ENCODE measurements at places on chromosomes 1 and 21.

DNA sequence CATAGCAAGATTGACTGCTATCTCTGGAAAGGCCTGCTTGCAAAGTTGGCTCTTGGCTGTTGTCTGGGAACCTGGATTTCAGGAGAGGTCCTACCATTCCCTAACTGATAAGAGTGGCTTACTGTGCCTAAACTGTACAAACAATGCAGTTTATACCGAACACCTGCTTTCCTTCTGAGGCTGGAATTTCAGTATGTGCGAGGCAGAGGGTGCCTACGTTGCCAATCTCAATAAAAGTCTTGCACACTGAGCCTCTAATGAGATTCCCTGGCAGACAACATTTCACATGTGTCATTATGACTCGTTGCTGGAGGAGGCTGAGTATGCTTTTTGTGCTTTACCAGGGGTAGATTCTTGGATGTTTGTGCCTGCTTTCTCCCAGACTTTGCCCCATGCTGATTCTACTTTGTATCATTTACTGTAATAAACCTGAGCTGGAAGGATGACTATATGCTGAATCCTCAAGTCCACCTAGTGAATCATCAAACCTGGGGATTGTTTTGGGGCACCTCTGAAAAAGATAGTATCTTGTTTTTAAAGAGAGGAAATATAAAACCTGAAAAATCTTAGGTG, 58.9 kb upstream of the GNG4 start:
- peak; percentile 6 for DNase-seq

GRCh38 chr1:202683029-202683428, 27.2 kb downstream of the SYT2 start:
- DNase-seq, result no peak

DNA sequence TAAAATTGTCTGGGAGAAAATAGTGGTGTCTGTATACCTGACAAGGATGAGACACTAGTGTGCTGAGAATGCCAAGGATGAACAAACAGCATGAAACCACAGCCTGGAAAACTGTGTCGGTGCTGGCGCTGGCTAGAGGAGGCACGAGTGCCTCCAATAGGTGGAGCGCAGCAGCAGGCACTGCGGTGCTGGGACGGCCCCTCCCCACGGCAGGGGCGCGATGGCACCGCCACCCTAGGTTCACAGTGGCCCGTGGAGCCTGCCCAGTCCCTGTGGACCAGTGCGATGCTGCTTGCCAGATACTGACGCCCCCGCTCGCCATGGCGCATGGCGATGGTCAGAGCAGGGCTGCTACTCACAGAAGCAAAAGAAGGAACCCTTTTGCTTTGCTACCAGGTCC, 6.8 kb downstream of the CFAP410 start:
- DNase-seq, result no peak

DNA sequence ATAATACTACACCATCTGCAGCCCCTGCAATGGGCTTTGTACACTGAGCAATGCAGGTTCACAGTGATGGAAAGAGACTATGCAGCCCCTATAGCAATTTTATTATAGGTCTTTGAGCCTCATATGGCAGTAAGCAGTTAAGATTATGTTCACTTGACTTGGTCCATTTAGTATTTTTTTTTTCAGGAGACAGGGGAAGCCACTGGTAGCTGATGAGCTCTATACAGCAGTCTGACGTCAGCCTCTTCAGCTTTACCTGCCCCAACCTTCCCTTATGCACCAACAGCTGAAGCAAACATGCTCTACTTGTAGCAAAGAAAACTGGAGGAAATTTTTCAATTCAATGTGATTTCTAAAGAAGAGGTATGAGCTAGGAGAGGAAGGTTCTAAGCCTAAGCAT, 32.2 kb downstream of the AIDA start:
- no peak for DNase-seq

GRCh38 chr1:26417111-26417759, 6.6 kb downstream of the LIN28A start:
- DNase-seq, result peak; percentile 63

- DNase-seq, result no peak
Observed at GRCh38 chr1:38915352-38915948, 26.2 kb downstream of the RHBDL2 start.

GRCh38 chr1:160685266-160685665, 26.4 kb downstream of the CD48 start:
- DNase-seq, result no peak

GRCh38 chr1:178628637-178629251, 96.3 kb upstream of the RALGPS2 start:
- DNase-seq, result no peak

GRCh38 chr1:169236880-169237279, 130.4 kb downstream of the ATP1B1 start:
- no peak for DNase-seq

- no peak for DNase-seq
Observed at GRCh38 chr1:201500670-201501120, 6.2 kb downstream of the CSRP1 start.

DNA sequence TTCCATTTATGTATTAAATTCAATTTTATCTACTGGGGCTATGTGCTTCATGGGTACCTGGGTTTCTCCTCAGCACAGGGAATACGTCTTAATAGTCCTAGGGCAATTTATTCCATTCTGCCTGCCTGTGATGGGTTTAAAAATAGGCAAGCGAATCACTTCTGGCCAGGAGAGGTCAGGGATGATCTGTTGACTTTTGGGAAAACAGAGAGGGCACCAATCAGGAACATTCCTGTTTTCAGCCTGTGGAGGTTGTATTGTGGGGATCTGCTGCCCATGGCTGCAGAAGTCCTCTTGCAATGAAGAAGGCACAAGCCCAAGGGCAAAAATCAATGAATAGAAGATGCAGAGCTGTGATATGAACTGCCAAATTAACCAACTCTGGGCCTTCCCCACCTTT, 303.1 kb downstream of the CTH start:
- no peak for DNase-seq

- DNase-seq, result no peak
Observed at GRCh38 chr1:53093451-53093754, 31.4 kb downstream of the PODN start.

- DNase-seq, result no peak
Observed at GRCh38 chr1:57309630-57310029, 114.2 kb downstream of the DAB1 start.

GRCh38 chr1:193699261-193699660, 512.8 kb upstream of the B3GALT2 start:
- no peak for DNase-seq

GRCh38 chr21:46253610-46254124, 25.1 kb upstream of the LSS start:
- no peak for DNase-seq

GRCh38 chr1:100539836-100540536, 2.0 kb downstream of the GPR88 start:
- no peak for DNase-seq

- DNase-seq, result no peak
Observed at GRCh38 chr1:226625832-226626576, 77.4 kb downstream of the STUM start.

DNA sequence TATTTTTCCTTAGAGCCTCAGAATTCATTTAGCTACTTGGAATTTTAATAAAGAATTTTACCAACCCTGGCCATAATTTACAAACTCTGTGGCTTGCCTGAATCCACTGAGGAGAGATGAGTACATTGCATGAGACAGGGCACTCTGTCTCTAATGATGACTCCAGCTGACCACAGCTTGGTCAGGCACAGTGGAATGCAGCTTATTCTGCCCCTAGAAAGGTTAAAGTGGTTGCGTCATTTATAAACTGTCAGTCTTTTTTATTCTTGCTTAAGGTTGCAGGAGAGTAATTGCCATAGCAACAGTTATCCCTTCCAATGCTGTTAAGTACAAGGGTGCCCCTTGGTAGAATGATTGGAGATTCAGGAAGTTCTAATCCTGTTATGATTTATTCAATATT, 28.3 kb downstream of the PDE4B start:
- peak; percentile 92 for DNase-seq

DNA sequence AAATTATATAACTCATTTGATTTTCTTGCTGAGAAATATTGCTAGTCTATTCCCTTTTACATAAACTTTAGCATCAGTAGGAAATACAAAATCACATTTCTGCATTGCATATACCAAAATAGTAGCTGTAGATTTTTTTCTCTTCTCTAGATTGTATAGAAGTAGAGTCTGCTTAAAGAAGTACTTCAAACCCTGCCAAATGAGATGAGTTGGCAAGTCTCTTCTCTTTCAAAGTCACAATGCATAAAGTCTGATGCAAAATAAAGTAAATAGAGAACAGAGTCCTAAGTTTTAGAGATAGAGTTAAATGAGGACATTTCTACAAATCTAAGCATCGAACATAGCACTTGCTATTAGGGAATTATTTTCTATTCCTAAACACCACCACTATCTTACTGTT, 6.4 kb downstream of the PLPPR4 start:
- no peak for DNase-seq
